Mesenchymal stem cell (in vitro differentiated cells and primary cell): ENCODE measurements at places on chromosomes 2 and 18.

- peak; percentile 90 for DNase-seq
- H3K4me3 ChIP-seq, result no peak overlapping the region
- no peaks in the 10 kb centered on the region for H3K27me3 ChIP-seq
- H3K36me3 ChIP-seq, result no peaks in the 10 kb centered on the region
- H3K4me1 ChIP-seq, result peaks cover 19% of the 10 kb centered on the region
Measured at GRCh38 chr2:38106405-38107094, 30.6 kb upstream of the CYP1B1 start.

DNA sequence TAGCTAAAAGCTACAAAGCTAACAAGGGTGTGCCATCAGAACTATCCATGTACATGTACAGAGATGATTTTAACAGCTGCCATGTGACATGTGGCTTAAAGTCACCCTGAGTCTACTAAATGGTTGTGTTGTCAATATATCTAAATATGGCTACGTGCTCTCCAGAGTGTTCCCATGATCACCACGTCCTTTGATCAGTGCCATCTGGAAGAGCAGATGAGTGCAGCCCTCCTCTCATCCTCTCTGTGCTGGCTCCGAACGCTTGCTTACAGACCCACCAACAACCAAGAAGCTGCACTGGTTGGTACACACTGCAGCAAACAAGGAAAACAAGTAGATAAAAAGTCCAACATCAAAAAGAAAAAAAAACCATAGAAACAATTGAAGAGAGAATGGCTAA lies 88.6 kb upstream of the NARS1 start:
- H3K27ac ChIP-seq, result no peak overlapping the region
- H3K4me3 ChIP-seq, result no peak overlapping the region
- DNase-seq, result no peak
- peaks cover 25% of the 10 kb centered on the region for H3K36me3 ChIP-seq
- peaks cover 6% of the 10 kb centered on the region for H3K4me1 ChIP-seq

DNA sequence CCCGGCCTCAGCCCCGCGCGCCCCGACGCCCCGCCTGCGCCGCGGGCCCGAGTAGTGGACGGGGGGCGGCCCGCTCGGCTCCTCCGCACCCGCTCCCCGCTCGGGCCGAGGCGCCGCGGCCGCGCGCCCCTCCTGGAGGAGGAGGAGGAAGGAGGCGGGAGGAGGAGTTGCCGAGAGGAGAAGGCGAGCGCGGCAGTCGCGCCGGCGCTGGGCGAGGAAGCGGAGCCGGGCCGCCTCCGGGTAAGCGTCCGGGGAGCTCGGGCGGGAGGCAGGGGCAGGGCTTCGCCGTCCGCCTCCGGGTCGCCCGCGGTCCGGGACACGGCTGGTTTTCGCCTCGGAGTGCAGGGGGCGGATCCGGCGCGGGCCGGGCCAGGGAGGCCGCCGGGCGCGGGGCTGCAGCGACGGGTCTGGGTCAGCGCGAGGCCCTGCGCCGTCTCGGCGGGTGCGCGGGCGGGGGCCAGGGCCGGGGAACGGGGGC lies at the start of gene SOCS6:
TSS of gene SOCS6 (plus strand) at position 195 of the 478 bp plus-strand sequence. CDS start 35,624 bp downstream, outside the sequence.
- H3K27ac ChIP-seq, result peak within 1 kb of the TSS; percentile 61
- peaks cover 7% of the 10 kb centered on the region for H3K4me1 ChIP-seq

DNA sequence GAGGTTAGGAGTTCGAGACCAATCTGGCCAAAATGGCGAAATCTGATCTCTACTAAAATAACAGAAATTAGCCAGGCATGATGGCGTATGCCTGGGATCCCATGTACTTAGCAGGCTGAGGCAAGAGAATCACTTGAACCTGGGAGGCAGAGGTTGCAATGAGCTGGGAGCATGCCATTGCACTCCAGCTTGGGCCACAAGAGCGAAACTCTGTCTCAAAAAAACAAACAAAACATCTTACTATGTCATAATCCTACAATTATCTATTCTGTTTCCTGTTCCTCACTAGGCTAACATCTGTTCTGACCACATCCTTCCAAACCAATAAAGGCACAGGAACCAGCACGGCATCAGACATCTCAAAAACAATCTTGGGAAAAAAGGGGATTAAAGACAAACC lies 361.8 kb upstream of the UBE2E3 start:
- H3K27ac ChIP-seq, result no peak overlapping the region
- peak; percentile 87 for DNase-seq

DNA sequence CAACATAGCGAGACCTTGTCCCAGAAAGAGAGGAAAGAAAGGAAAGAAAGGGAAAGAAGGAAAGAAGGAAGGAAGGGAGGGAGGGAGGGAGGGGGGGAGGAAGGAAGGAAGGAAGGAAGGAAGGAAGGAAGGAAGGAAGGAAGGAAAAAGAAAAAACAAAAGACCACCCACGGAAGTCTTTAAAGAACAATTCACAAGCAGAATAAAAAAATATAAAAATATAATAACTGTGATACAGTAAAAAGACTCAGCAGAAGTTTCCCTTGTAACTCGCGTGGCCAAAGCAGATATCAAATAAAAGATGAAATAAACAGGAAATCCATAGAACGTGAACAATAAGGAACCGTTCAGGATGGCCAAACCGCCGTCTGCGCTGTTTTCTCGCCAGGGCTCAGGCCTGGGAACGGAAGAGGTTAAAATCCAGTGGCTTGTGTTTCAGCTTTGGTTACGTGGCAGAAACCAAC lies 1.2 kb upstream of the SLC1A4 start:
- H3K27ac ChIP-seq, result no peak overlapping the region
- H3K4me3 ChIP-seq, result peak overlapping the region; percentile 89
- no peaks in the 10 kb centered on the region for H3K27me3 ChIP-seq
- H3K36me3 ChIP-seq, result peaks cover 4% of the 10 kb centered on the region

- H3K4me3 ChIP-seq, result no peak overlapping the region
- peaks cover 10% of the 10 kb centered on the region for H3K36me3 ChIP-seq
- H3K27me3 ChIP-seq, result peaks cover 8% of the 10 kb centered on the region
- no peak overlapping the region for H3K27ac ChIP-seq
- H3K4me1 ChIP-seq, result peaks cover 20% of the 10 kb centered on the region
- DNase-seq, result no peak
Measured at GRCh38 chr2:3491306-3491705, 28.0 kb downstream of the ADI1 start.

DNA sequence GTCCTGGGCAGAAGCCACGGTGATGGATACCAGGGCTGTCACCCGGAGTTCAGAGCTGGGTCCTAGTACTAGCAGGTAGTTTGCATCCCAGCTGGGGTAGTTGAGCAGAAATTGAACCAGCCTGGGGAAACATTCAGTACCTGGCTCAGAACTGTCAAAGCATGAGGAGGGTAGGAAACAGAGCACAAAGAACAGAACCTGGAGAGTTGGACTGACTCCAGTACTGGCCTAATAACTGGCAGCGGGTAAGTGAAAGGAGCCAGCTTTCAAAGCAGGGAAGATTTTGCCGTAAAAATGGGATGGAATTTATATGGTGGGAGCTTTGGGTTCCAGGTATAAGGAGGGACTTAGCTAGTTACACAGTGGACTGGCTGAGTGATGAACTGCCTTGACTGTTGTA lies 23.8 kb downstream of the ATG16L1 start:
- no peak overlapping the region for H3K4me3 ChIP-seq
- no peak for DNase-seq
- no peak overlapping the region for H3K27ac ChIP-seq
- H3K4me1 ChIP-seq, result no peaks in the 10 kb centered on the region
- H3K27me3 ChIP-seq, result no peaks in the 10 kb centered on the region

- H3K4me3 ChIP-seq, result peak overlapping the region; percentile 3
- H3K27ac ChIP-seq, result peak overlapping the region; percentile 6
- H3K36me3 ChIP-seq, result no peaks in the 10 kb centered on the region
- DNase-seq, result peak; percentile 89
- peaks cover 7% of the 10 kb centered on the region for H3K4me1 ChIP-seq
Measured at GRCh38 chr18:74951165-74951760, 257.7 kb downstream of the PTGR3 start.

DNA sequence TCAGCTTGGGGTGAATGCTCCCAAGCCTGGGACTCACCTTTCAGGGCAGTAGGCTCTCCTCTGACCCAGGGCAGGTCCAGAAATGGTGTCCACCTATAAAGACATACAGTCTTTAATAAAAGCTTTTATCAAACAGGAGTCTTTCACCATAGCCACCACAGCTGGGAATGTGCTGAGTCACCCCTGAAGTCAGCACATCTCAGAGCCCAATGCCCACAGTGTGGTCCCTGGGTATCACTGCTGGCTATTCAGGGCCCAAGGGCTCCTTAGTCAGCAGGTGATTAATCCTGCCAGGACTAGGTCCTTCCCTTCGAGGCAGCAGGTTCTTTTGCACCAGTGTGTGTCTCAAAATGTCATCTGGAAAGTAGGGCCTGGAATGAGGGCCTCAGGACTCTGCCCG lies 181.9 kb downstream of the MEMO1 start:
- H3K4me3 ChIP-seq, result no peak overlapping the region
- DNase-seq, result no peak
- no peaks in the 10 kb centered on the region for H3K4me1 ChIP-seq

GRCh38 chr2:20353241-20353992 lies 2.8 kb upstream of the PUM2 start:
- DNase-seq, result no peak
- no peak overlapping the region for H3K27ac ChIP-seq
- no peaks in the 10 kb centered on the region for H3K27me3 ChIP-seq
- peaks cover 2% of the 10 kb centered on the region for H3K36me3 ChIP-seq
- peaks cover 6% of the 10 kb centered on the region for H3K4me1 ChIP-seq

GRCh38 chr2:65778137-65778536 lies 345.7 kb upstream of the SPRED2 start:
- H3K4me3 ChIP-seq, result no peak overlapping the region
- no peaks in the 10 kb centered on the region for H3K4me1 ChIP-seq
- peaks cover 17% of the 10 kb centered on the region for H3K27me3 ChIP-seq
- DNase-seq, result no peak
- no peaks in the 10 kb centered on the region for H3K36me3 ChIP-seq
- no peak overlapping the region for H3K27ac ChIP-seq

GRCh38 chr2:222398446-222398885 lies 25.9 kb upstream of the SGPP2 start:
- DNase-seq, result peak; percentile 43
- no peaks in the 10 kb centered on the region for H3K27me3 ChIP-seq
- H3K27ac ChIP-seq, result no peak overlapping the region
- H3K4me3 ChIP-seq, result no peak overlapping the region
- no peaks in the 10 kb centered on the region for H3K4me1 ChIP-seq

- DNase-seq, result no peak
- peaks cover 3% of the 10 kb centered on the region for H3K4me1 ChIP-seq
- peaks cover 43% of the 10 kb centered on the region for H3K27me3 ChIP-seq
- no peak overlapping the region for H3K4me3 ChIP-seq
- no peak overlapping the region for H3K27ac ChIP-seq
Measured at GRCh38 chr2:126781806-126782205, 116.9 kb upstream of the TEX51 start.

- peaks cover 6% of the 10 kb centered on the region for H3K4me1 ChIP-seq
- H3K27me3 ChIP-seq, result peaks cover 5% of the 10 kb centered on the region
- DNase-seq, result no peak
- H3K36me3 ChIP-seq, result peaks cover 2% of the 10 kb centered on the region
- no peak overlapping the region for H3K27ac ChIP-seq
Measured at GRCh38 chr2:88549616-88550292, 77.5 kb downstream of the EIF2AK3 start.

GRCh38 chr2:113277474-113278072 lies 1.1 kb downstream of the PAX8 start:
- H3K4me1 ChIP-seq, result peaks cover 20% of the 10 kb centered on the region
- peak overlapping the region; percentile 47 for H3K27ac ChIP-seq
- no peak for DNase-seq

- no peaks in the 10 kb centered on the region for H3K4me1 ChIP-seq
- H3K36me3 ChIP-seq, result no peaks in the 10 kb centered on the region
- no peak overlapping the region for H3K27ac ChIP-seq
Measured at GRCh38 chr2:205527801-205528200, 154.5 kb upstream of the NRP2 start.

DNA sequence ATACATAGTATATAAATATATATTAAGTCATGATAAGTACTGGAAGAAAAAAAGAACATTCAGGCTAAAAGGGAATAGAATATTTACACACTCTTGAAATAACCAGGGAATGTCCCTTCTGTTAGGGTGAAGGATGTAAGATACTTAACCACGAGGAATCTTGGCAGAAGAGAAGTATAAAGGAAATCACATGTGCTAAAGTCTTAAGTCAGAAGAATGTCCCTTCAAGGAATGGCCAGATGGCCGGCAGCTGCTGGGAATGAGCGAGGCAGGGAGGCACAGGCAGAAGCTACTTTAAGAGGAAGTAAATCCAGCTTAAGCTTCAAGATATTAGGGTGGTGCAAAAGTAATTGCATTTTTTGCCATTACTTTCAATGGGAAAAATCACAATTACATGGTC lies 5.5 kb downstream of the CCDC102B start:
- no peaks in the 10 kb centered on the region for H3K36me3 ChIP-seq
- no peaks in the 10 kb centered on the region for H3K27me3 ChIP-seq
- peak; percentile 95 for DNase-seq
- no peak overlapping the region for H3K27ac ChIP-seq
- H3K4me3 ChIP-seq, result no peak overlapping the region

DNA sequence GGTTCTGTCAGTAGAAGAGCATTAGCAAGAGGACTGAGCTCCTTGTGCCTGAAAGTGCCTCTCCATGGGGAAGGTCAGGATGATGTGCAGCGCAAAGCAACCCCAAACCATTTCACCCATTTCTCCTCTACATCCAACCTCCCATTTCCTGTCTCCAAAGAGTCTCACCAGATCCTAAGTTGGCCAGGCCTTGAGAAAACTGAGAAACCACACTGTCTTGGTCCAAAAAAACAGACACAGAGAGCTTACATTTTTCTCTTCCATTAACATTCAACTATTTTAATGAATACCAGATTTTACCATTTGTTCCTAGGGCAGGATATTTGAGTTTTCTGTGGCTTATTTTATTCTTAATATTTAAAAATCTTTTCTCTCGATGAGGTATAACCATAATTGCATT lies 195.0 kb downstream of the EPHA4 start:
- H3K36me3 ChIP-seq, result no peaks in the 10 kb centered on the region
- no peaks in the 10 kb centered on the region for H3K4me1 ChIP-seq
- no peak overlapping the region for H3K27ac ChIP-seq

- H3K27ac ChIP-seq, result no peak overlapping the region
- no peak for DNase-seq
- H3K4me1 ChIP-seq, result peaks cover 5% of the 10 kb centered on the region
Measured at GRCh38 chr18:36086186-36086585, 18.8 kb upstream of the RPRD1A start.

DNA sequence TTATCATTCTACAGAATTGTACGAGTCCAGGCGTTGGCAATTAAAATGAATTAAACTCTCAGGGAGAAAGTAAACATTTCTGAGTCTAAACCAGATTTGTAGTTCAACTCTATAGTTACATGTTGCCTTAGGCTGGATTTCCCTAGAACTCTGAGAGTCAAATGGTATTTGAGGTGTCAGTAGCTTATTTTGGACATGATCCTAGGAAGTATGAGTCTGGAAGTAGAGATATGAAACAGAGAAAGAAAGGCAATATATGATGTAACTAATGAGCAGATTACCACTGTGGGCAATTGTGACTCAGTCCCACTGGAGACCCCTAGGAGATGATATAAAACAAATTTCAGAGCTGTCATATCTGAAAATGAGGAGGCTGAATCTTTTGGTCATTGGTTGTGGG lies 199.1 kb upstream of the UBE2E3 start:
- no peak overlapping the region for H3K4me3 ChIP-seq
- no peak overlapping the region for H3K27ac ChIP-seq
- H3K4me1 ChIP-seq, result no peaks in the 10 kb centered on the region
- no peak for DNase-seq
